Activated naive CD4-positive, alpha-beta T cell treated with anti-CD3 and anti-CD28 coated beads for 36 hours (primary cell): ENCODE measurements at places on chromosomes 3 and 15. TPM values are rescaled to one million over a fixed set of nuclear protein-coding genes. Genes with fewer than 3 reads are reported as not detected.

Gene MAP1A
- total RNA-seq = 1.2 TPM

Gene NANOGP8
- total RNA-seq = not detected

Gene LARP6
- not detected for total RNA-seq

Gene PLSCR2
- total RNA-seq = not detected

Gene MELTF
- total RNA-seq = 5.5 TPM

DNA sequence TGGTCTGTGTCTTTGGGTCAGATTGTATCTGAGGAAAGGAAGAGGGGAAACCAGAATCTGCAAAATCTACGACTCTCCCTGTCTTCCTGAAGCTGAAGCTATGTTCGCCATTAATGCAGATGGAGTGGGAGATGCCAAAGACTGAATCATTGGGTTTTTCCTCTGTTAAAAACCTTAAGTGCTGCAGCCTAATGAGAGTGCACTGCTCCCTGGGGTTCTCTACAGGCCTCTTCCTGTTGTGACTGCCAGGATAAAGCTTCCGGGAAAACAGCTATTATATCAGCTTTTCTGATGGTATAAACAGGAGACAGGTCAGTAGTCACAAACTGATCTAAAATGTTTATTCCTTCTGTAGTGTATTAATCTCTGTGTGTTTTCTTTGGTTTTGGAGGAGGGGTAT, 24.0 kb downstream of the RMDN3 start:
- DNase-seq = no peak

DNA sequence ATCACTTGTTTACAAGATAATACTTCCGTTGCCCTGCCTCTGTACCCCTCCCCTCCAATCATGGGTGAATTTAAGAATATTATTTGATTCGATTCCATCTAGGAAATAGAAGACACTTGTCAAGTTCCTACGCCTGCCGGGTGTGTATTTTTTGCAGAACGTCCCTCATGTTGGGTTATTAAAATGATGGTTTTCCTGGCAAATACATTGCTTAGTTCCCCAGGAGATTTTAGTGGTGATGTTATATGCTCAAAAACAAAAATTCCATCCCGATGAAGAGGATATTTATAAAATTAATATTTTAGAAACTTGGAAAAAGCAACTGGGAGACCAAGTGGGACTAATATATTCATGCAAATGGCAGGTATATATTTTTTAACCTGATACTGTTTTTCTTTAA, 548.4 kb downstream of the EDEM1 start:
- no peak for DNase-seq

GRCh38 chr15:83318036-83318435, 33.6 kb upstream of the BNC1 start:
- DNase-seq = no peak

DNA sequence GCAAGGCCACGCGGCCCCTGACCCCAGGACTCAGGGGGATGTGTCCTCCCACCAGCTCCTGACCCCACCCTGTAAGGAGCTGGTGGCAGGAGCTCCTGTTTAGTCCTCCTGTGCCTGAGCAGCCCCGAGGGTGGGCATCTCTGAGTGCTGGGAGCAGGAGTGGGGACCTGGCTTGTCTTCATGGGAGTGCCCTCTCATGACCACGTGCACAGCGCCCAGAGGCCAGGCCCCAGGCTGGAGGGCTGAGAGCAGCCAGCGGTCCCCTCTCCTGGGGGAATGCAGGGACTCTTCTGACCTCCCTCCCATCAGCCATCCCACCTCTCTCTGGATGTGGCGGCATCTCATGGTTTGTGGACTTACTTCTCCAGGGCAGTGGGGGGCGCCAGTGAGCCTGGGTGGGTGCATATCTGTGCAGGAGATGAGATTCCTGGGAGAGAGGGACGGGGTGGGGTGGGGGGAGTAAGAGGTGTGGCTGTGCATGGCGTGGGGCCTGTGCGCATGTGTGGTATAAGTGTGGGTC, 205.6 kb downstream of the TBC1D2B start:
- no peak for DNase-seq

DNA sequence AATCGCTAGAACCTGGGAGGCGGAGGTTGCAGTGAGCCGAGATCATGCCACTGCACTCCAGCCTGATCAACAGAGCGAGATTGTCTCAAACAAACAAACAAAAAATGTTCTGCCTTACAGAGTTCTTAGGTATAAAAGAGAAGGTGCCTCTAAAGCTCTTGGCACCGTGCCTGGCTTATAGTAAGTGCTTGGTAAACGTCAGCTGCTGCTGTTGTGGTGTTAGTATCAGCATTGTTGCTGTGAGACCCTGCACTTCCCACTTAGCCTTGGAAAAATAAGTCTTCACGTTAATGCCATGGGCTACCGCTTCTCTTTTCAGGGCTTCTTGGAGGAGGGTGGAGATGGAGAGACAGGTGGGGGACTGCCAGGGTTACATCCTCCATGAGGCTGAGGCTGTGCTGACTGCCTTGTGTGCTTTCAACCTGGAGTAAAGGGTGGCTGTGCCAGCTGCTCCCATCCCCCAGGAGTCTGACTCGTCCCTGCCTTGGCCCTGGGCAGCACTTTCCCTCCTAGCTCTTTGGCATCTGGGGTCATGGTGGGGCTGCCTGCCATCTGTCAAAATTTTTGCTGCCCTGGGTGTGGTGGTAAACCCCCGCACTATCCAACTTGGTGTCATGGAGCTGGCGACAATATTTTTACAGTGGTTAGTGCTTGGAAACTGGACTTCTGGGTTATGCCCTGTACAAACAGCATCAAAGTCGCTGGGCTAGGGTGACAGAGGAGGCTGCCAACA, 17.8 kb downstream of the FLNB start:
- DNase-seq = peak; percentile 25

GRCh38 chr15:47244361-47244760, 472.9 kb upstream of the SEMA6D start:
- DNase-seq = no peak

DNA sequence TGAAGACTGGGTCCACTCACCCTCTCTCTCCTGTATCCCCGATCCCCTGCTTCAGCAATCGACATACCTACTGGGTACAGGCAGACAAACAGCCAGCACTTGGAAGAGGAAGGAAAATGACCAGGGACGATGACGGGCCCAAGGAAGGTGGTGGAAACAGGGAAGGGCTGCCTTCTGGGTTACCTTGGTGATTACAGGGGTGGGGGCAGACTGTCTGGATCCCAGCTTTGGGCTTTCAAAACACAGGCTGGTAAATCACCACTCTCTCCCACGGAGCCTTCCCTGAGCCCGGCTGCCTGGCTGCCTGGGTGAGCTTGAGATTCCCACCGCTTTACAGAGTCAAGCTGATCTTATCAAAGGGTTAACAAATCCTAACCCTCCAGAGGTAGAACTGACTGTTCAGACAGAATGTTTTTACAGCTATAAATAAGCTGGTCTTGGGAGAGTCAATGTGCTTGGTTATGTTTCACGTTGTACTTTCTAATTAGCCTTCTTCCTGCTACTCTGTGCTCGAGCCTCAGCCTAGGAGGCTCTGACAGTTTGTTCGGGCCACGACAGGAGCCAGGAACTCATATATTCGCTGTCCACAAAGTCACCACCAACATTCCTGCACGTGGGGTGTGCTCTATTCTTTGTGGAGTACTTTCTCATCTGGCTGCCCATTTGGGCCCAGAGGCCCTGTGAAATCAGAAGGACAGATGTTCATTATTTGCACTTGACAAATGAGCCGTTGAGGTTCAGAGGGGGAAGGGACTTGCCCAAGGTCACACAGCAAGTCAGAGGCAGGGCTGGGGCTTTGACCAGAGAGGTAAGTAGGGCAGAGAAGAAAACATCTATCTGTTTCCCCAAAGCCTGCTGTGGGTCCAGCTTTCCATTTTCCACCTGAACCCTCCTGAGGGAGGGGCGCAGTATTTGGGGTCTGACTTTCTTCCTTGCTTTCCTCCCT, 63.5 kb downstream of the FEM1B start:
- DNase-seq = no peak

DNA sequence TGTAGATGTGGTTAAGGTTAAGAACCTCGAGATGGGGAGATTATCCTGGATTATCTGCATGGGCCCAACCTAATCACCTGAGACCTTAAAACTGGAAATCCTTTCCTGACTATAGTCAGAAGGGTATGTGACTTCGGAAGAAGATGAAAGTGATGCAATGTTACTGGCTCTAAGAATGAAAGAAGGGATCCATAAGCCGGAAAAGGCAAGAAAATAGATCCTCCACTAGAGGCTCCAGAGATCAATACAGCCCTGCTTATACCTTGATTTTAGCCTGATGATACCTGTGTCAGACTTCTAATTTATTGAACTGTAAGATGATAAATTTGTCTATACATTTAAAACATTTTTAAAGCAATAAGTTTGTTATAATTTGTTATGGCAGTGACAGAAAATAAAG, 21.5 kb upstream of the GASK1A start:
- no peak for DNase-seq

- DNase-seq = no peak
These were observed 210.8 kb upstream of the MRPL3 start for GRCh38 chr3:131713416-131714123.

GRCh38 chr15:97963779-97964178, 3.3 kb downstream of the ARRDC4 start:
- DNase-seq = no peak

DNA sequence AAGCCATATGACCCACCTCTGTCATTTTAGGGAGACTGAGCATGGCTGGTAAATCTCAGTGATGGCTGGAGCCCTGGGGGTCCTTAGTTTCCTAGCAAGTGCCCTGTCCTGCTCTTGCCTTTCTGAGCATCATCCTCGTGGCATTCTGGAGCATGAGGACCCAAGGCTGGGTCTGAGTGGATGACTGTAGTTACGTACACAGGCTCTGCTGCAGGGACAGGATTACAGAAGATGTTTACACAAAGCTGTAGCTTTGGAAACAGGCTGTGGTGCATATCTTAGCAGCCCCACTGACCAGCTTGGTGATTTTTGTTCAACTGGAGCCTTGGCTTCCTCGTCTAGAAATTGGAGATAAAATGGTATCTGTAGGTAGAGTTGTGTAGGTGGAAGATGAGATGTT, 272.9 kb upstream of the CTDSPL start:
- no peak for DNase-seq

GRCh38 chr3:154701055-154701454, 271.1 kb upstream of the GPR149 start:
- no peak for DNase-seq
